ENCODE measurements at places on chromosomes 2 and 18.
A peak's percentile ranks its signal among the peaks of the same experiment; 100 is the strongest.

DNA sequence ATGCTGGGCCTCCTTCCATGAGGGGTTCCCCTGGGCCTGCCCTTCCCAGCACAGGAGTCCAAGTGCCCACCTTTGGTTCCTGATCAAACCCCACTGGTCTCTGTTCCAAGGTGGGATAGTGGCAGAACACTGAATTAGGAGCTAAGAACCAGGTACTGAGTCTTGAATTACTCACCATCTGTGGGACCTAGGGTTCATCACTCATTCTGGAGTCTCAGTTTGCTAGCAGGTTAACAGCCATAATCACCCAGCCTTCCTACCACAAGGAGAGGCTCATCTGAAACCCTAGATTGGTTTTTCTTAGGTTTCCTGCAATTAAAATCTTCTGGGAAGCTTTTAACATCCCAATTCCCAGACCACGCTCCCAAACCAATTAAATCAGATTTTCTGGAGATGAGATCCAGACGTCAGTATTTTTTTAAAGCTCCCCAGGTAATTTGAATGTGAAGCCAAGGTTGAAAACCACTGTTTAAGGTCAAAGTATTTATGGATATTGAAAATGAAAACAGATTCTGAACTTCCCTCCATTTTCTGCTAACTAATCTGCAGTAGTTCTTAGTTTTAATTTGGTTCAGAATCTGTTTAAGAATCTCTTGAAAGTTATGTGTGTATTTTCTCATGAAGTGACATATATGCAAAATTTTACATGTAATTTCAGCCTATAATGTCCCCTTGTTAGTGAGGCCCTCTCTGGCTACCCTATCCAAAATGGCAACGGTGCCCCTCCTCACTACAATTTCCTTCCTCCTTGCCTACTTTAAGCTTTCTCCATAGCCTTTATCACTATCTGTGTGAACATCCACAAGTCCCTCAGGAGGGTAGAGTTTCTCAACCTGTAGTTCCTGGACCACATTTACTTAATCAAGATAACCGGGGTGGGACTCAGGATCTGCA is 166.5 kb upstream of the CXCR4 start:
- no peak for DNase-seq

DNA sequence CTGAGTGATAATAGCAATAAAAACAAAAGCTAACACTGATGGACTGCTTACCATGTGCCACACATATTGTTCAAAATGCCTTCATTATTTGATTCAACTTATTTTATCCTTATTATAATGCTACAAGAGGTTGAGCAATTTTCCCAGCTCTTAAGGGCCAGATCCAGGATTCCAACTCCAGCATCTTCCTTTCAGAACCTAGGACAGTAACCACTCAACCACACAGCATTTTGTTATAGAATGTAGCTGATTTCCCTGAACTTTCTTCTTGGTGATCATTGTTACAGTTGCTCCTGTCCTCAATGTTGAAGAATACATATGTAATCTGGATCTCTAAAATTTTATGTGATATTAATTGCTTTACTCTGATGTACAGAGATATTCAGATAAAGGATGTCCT is 341.7 kb downstream of the PIK3C3 start:
- DNase-seq: no peak

DNA sequence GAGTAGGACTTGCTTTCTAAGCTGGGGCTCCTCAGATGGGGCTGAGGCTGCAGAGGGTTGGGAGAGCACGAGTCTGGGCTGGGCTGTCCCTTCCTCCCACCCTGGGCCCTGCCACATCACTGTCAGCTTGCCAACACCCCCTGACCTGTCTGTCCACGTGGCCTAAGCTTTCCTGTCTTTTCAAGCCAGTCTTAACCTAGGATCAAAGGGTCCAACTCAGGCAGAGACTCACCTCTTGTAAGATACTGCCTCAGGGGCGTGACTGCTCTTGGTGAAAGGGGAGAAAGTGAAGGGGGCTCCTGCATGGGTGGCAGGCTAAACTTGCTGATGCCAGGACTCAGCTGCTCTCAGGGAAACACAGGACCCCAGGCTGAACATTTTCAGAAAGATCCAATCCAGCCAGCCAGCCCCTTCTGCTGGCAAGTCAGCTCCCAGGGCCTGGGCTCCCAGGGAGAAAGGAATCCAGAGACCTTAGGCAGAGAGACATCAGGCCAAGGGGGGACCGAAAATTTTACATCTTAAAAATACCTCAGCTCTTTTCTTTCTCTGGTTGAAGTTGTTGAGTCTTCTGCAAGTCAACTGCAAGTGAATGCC is 144.2 kb upstream of the ID2 start:
- no peak for DNase-seq

DNA sequence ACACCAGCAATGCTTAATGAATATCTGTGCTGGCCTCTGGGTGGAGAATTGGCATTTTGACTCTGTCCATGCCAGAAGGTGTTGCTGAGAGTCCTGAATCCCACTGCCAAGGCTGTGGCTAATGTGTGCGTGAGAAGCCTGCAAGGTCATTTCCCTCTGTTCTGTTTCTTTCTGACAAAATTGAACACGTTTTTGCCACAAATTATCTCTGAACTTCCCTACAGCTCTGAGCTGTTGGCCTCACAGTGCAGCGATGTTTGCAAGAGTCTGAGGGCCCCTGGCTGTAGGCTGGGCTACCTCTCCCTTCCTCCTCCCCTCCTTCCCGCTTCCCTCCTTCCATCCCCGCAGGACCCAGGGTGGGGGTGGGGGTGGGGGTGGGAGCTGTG is 154.1 kb upstream of the HS6ST1 start:
- DNase-seq: no peak

GRCh38 chr18:62209046-62209445 is 22.0 kb downstream of the RELCH start:
- no peak for DNase-seq

- DNase-seq: no peak
These were observed 112.4 kb upstream of the ID2 start for GRCh38 chr2:8569332-8569930.

DNA sequence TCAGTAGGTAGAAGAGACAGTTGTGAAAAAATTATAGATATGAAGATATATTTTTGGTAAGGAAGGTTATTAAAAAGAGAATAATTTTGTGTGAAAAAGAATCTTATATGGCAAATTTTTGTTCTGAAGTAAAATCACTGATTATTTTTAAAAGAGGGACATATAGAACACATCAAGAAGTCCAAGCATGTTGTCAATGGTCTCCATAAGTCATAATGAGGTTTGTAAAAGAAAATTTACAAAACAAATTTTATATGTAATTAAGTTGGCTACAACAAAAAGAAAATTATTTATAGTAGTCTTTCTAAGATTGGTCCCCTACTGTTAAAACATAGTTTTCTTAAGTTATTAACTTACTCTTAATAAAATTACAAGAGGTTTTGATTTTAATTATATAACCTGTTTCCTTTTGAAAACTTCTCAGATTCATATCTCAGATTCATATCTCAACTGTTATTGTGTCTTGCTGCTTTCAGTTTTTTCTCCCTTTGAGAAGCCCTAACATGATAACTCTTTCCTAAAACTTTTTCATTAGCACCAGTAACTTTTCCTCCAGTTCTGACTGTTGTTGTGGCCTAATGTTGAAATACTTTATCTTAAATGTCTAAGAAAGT is 81.2 kb downstream of the SH3YL1 start:
- no peak for DNase-seq

- DNase-seq: no peak
These were observed 36.4 kb downstream of the TACR1 start for GRCh38 chr2:75162897-75163296.

- peak; percentile 1 for DNase-seq
These were observed 15.3 kb downstream of the CROCC2 start for GRCh38 chr2:240921311-240921994.

- DNase-seq: no peak
These were observed 53.6 kb upstream of the HNMT start for GRCh38 chr2:137910641-137911040.

GRCh38 chr2:144546933-144547332 is 27.0 kb upstream of the ZEB2 start:
- DNase-seq: no peak

DNA sequence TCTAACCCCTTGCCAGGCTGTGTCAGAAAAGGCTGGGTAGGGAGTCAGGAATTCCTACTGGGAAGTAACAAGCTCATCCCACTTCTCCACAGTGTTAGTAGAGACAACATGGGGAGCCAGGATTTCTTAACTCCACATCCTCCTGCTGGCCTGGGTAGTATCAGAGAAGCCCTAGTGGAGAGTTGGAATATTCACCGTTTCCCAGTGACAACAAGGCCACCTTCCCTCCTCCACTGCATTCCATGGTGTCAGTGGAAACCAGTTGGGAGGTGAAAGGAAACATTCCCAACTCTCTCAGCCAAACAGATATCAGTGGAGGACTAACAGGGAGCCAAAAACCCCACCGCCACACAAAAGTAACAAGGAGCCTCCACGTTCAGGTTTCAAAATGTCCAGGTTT is 41.2 kb downstream of the SRD5A2 start:
- no peak for DNase-seq

DNA sequence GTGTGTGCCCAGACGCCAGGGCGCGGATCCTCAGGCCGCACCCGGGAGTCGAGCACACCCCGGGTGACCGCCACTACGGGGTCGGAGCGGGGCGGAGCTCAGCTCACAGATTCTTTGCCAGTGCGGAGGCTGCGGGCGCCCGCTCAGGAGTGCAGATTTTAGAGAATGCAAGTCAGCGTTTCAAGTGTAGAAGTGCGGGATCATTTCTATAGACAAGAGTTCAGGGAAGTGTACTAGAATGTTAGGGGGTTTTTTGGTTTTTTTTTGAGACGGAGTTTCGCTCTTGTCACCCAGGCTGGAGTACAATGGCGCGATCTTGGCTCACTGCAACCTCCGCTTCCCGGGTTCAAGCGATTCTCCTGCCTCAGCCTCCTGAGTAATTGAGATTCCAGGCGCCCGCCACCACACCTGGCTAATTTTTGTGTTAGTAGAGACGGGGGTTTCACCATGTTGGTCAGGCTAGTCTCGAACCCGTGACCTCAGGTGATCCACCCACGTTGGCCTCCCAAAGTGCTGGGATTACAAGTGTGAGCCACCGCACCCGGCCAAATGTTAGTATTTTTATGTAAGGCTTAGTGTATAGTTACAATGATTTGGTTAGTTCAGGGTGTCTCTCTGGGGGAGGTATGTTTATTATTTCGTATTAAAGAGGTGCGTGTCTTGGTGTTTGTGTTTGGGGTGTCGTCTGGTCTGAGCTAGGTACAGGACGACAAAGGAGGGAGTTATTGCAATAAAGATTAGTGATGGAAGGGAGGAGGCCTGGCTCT is 619 bp upstream of the FAM168B start:
- no peak for DNase-seq

DNA sequence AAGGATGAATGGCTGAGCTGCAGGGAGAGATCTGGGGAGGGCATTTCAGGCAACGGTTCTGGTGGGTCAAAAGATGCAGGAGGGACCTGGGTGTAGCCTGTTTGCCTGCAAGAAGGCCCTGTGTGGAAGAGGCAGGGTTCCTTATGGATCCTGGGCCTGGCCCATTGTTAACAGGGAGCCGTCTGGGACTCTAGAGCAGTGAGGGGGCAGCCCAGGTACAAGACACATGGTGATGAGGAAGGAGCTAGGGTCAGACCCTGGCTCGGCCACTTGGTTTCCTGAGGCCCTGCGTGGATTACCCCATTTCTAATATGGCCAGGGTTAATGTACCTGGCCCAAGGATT is 124.9 kb downstream of the GLI2 start:
- no peak for DNase-seq

- no peak for DNase-seq
These were observed 573.5 kb upstream of the CNTNAP5 start for GRCh38 chr2:123451542-123451941.

GRCh38 chr2:118577202-118577601 is 270.2 kb downstream of the EN1 start:
- no peak for DNase-seq

GRCh38 chr18:13221869-13222855 is 3.6 kb downstream of the LDLRAD4 start:
- DNase-seq: no peak

GRCh38 chr18:75937306-75937705 is 509.8 kb upstream of the SMIM21 start:
- DNase-seq: no peak

- DNase-seq: no peak
These were observed 59.0 kb upstream of the ZBTB7C start for GRCh38 chr18:48468151-48468550.

Measured in activated T-helper 1 cell treated with anti-CD3 and anti-CD28 coated beads, Interleukin-2, amount 50 U/mL, for 16 hours (primary cell).